ENCODE measurements at places on chromosomes 13 and 19. TPM values are rescaled to one million over a fixed set of nuclear protein-coding genes. Genes with fewer than 3 reads are reported as not detected.
A peak's percentile ranks its signal among the peaks of the same experiment; 100 is the strongest.

DNA sequence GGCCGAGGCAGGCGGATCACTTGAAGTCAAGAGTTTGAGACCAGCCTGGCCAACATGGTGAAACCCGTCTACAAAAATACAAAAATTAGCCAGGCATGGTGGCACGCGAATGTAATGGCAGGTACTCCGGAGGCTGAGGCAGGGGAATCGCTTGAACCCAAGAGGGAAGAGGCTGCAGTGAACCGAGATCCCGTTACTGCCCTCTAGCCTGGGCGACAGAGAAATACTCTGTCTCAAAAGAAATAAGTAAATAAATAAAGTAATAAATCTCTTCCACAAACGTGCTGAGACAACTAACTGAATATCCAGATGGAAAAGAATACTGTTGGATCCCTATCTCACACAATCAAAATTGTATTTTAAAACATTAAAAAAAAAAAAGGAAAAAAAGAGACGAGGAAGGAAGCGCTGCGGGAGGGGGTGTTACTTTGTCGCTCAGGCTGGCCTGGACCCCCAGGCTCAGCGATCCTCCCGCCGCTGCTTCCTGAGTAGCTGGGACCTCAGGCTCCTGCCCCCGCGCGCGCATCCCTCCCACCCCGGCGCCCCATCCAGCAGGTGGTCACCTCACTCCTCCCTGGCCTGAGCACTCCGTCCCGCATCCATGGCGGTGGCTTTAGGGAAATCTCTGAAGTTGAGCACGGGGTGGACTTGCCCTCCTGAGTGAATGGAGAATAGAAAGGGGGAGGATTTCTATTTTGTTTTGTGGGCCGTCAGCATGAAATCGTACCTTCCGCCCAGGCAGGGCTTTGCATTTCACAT, 628 bp upstream of the ZNF813 start:
- no peak for DNase-seq

- DNase-seq, result no peak
Measured at GRCh38 chr13:80361298-80361697, 20.4 kb upstream of the SPRY2 start.

DNA sequence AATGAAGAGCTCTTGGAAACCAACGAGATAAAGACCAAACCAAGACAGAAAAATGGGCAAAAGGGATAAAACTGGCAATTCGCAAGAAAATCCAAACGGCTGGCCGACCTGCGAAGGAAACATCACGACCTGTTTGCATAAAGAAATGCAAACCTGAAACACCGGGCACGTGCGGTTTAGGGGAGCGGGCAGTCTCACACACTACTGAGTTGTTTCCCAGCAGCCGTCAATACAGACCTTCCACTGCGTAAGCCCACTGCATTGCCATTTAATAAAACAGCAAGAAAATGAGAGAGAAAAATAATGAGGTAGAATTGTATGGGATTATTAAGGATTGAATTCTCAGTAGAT, 642 bp upstream of the PEG3 start:
- peak; percentile 45 for DNase-seq

GRCh38 chr13:39253774-39254173, 215.5 kb downstream of the NHLRC3 start:
- DNase-seq, result peak; percentile 46

DNA sequence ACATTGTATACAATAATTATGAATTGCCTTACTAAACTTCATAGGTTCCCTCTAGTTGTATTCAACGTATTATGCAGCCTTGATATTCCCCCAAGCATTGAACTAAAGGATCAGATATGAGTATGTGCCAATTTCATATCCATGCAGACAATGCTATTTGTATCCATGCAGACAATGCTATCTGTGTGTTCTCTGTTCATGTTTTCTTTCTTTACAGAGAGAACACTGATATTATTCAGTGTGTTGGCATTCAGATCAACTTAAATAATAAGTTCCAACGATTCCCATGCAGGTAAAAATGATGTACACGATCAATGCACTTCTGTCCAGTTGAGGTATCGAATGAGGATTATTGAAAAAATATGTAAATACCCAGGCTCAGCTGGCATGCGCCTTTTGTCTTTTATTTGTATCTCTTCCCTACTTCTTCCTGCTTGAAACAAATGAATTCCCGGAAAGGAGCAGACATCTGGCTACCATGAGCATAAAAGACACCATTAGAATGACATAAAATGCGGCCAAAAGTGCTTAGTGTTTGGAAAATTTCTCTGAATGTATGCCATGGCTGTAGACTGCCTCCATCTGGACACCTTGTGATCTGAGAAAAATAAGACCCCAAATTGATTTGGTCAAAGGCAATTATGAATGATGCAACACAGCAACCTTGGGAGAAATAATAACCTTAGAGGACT, 731.5 kb downstream of the SLITRK1 start:
- DNase-seq, result no peak

GAPDHS gene
- total RNA-seq, result not detected

DNA sequence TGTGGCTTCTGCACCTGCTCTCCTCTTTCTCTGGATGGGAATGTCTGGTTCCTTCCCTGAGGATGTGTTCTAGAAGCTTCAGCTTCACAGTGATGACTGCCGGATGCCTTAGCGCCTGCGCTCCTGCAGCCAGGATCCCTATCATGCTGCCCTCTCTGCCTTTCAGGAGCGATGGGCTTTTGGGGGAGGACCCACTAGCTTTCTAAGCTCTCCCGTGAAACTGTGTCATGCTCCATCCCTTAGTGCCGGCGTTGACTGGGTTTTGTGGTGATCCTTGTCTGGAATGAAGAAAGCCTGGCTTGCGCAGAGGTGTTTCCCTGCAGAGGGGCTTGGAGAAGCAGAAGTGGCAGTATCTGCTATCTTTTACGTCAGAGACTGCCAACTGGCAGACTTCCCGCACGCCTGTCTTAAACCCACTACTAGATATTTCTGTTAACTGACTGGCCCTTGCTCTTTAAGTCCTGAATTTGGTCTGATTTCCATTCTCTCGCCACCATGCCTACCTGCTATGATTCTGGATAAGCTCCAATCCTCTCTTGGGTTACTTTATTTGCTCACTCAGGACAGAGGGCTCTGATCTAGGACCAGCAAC, 3.8 kb upstream of the KMT2B start:
- no peak for DNase-seq

- DNase-seq, result peak; percentile 74
Measured at GRCh38 chr19:29610574-29611271, 4.6 kb downstream of the POP4 start.

DNA sequence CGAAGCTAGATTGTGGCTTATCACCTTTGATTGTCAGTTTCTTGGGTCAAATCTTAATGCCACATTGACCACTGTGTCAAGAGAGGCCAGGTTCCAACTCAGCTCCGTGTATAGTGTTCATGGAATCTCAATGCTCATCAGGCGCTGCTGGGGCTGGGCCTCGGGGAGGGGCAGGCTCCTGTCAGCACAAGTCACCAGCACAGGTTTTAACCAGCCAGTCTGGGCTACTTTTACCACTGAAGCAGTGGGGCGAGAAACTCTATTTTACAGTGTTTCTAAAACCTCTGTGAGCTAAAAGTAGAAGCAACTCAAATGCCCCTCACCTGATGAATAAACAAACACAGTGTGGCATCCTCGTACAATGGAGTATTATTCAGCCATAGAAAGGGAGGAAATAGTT, 118.7 kb upstream of the GJB6 start:
- no peak for DNase-seq

EBI3 gene
- total RNA-seq, result 1.5 TPM

SPACA4 gene
- not detected for total RNA-seq

DNA sequence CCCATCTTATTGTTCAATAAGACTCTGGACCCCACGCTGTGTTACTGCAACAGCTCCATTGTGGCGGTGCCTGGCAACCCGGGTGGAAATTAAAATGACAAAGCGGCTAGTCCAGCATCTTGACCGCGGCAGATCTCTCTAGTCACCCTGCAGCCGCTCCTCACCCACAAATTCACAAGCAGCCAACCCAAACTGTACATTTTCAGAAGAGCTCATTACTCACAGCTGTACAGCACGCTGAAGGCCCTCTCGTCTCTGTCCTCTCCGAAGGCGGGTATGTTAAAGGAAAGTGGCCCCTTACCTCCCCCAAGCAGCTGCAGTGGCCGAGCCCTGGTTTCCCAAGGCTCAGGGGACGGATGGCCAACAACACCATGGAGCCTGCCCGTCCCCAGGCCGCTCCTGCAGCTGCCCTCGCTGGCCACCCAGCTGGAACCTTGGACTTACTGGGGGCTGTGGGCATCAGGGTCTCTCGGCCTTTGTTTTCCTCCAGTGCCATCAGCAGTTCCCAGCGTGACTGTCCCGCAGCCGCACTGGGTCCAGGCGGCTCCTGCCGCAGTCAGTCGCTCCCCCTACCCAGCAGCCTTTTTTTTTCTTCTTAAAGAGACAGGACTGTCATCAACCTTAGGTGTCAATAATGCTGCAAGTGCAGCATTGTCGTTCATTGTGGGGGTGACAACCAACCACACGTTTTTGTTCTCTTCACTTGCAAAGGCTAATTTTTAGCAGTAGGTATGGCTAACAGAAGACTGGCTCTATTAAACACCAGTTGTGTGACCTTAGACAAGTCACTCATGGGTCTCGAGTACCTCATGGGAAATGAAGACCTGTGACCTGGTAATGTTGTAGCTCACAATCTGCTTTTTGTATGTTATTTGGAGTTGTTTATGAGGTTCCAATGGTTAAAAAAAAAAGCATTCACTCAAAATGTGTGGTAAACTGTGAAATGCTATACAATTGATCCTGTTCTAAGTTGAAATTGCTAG, at the start of gene SACS:
TSS of gene SACS (minus strand) at position 532 of the 983 bp plus-strand sequence. CDS start 22,463 bp downstream, outside the sequence.
- peak; percentile 56 for DNase-seq

DNA sequence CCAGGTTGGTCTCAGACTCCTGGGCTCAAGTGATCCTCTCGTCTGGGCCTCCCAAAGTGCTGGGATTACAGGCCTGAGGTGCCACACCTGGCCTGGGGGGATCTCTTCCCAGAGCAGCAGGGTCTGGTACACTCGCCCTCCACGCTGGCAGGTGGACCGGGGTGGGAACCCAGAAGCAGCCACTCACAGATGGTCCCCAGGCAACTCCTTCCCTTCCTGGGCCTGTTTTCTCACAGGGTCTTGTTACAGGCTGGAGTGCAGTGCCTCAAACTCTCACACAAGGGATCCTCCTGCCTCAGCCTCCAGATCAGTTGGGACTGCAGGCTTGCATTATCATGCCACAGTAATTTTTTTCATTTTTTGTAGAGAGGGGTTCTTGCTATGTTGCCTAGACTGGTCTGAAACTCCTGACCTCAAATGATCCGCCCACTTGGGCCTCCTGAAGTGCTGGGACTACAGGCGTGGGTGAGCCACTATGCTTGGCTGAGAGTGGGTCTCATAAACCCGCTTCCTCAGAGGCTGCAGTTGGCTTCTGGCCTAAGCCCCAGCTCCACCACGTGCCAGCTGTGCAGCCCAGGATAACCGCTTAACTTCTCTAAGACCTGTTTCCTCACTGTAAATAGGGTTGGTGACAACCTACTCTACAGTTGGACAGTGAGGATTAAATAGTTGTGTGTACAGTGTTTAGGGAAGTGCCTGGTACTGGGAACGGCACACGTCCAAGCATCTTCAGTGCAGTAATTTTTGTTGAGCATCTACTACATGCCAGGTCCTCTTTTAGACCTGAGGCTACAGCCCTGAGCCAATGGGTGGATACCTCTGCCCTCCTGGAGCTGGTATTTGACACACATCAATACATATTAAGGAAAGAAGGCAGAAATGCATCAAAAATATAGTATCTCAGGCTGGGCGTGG, 871 bp upstream of the CCER2 start:
- DNase-seq, result no peak

DNA sequence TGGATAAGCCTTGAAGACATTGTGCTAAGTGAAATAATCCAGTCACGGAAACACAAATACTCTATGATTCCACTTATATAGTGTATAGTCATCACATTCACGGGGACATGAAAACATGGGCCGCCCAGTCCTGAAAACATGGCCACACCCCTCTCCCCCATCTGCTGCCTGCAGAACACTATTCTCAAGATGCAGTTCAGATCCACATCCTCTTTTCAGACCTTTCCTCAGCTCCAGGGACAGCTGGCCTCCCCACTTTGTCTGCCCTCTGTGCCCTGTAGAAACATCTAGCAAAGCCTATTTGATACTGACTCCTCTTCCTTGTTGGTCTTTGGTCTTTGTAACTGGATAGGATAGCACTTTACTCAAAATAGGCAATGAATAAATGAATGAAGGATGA, 8.3 kb downstream of the RFX2 start:
- DNase-seq, result no peak

DNA sequence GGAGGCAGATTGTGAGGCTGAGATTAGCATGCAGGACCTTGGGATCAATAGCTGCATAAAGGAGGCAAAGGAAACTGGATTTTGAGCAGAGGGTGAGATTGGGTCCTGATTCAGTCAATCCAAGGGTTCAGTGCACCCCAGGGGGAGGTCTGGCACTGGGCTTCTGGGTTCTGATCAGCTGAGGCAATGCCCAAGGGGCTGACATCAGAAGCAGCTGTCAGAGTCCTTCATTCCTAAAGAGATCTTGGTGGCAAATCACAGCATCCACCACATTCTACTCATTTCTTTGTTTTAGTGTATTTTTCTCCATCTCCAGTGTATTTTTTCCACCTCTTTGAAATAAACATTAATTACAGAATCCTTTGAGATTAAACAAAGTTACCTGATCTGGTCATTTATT, 5.4 kb upstream of the LYPD5 start:
- no peak for DNase-seq

C19orf38 gene
- total RNA-seq, result not detected

DNA sequence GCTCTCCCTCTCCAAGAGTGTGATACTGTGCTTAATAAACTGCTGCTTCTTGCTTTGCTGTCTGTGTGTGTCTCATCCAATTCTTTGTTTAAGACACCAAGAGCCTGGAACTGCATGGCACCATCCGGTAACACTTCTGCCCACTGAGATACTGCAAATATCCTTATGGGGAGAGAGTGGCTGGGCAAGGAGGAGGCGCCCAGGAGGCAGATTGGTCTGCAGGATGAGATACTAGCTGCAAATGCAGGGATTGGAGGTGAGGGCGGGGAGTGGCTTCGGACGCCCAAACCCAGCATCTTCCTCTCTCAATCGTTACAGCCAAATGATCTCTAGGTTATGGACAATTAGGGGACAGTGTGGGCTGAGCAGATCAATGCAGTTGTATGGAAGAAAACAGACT, 1.7 kb upstream of the SIGLEC7 start:
- no peak for DNase-seq

- no peak for DNase-seq
Measured at GRCh38 chr13:84315527-84315926, 433.3 kb upstream of the SLITRK1 start.

DNA sequence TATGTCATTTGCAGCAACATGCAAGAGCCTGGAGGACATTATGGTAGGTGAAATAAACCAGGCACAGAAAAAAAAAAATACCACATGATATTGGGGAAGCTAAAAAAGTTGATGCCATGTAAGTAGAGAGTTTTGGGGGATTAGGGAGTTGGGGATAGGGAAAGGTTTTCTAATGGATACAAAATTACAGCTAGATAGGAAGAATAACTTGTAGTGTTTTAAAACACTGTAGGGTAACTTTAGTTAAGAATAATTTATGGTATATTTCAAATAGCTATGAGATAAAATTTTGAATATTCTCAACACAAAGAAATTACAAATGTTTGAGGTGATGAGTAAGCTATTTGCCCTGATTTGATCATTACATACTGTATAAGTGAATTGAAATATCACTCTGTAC, 1456.7 kb upstream of the MIR17HG start:
- DNase-seq, result no peak
